ENCODE measurements at places on chromosomes 7 and 10.
A peak's percentile ranks its signal among the peaks of the same experiment; 100 is the strongest.

DNA sequence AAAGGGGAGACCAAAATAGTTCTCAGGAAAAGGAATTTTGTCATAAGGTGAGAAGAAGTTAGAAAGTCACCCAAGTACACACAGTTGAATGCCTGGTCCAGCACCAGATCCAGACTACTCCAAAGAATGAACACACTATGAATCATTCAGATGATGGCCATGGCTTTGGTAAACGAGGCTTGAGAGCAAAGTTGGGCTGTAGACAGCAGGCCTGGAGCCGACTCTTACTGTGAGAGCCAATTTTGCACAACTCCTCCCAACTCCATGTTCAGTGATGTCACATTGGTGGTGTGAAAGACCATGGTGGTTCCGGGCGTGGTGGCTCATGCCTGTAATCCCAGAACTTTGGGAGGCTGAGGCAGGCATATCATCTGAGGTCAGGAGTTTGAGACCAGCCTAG lies 131.6 kb downstream of the PKD1L1 start:
- DNase-seq: no peak

DNA sequence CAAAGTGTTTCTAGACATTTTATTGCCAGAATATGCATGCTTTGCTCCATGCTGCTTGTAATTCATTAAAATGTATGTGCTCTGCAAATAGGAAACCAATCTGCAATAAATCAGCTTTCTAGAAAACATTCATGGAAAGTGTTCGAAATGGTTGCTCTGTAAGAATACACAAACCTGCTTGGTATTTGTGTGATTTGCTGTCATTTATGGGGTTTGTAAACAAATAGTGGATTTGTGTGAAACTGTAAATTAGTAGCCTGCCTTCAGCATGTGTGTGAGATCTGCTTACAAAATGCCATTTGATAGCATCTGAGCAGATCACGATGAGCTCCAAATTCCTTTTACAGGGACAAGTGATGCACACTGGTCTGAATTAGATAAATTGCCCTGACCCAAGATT lies 219.0 kb upstream of the CSTF2T start:
- DNase-seq: no peak

DNA sequence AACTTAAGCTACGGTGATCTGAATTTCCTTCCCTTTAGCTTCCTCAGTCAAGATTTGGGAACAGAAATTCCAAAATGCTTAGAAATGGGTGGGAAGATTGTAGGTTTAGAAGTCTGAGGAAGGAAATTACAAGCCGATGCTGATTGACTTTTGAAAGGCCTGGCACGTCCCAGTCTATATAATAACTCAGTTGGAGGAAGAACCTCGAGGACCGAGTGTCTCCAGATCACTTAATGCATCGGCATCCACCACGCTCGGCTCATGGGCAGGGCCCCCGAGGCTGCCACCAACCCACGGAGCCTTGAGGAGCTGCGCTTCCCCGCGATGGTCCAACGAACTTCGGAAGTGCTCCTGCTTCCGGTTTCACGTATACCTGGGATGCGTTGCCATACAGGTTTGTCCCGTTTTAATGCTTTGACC lies 10.4 kb upstream of the SP8 start:
- DNase-seq: no peak

GRCh38 chr7:155907450-155908200 lies 95.4 kb upstream of the SHH start:
- DNase-seq: no peak

DNA sequence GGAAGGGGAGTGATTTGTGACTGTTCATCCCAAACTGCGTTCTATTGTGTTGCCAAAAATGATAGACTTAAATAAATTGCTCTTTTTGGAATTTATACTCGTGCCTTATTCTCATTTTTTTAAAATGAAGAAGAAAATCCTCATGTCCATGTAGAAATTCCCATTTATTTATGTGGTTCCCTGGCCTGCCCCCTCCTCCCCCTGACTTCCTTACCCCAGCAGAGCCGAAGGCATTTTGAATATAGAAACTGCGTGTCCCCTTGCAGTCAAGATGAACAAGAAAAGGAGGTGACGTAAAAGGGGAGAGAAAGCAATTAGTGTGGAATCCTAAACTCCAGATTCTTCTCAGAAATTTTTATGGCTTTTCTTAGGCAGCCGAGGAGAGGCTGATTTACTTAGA lies 126.1 kb downstream of the FAM204A start:
- no peak for DNase-seq

DNA sequence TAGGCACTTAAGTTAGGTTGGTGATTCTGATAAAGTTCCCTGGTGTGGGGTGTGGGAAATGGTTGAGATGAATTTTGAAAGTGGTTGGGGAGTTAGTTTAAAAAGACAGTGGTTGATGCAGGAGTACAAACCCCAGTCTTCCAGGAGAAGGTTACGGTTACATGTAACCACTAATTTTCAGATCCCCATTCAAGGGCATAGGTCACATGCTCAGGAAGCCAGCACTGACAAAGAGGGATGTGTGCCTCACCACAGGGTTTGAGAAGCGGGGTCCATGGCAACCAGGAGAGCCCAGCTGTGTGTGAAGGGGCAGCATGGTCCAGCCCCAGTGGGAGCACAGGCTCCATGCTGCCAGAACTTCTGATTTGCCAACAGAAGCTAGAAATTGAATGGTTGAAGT lies 144.2 kb downstream of the MDFIC start:
- no peak for DNase-seq

DNA sequence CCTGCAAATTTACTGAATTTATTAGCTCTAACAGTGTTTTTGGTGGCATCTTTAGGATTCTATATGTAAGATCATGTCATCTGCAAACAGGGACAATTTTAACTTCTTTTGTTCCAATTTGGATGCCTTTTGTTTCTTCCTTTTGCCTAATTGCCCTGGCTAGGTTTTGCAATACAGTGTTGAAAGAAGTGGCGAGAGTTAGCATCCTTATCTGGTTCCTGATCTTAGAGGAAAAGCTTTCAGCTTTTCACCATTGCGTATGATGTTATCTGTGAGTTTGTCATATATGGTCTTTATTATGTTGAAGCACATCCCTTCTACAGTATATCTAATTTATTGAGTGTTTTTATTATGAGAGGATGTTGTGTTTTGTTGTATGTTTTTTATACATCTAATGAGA lies 301.4 kb downstream of the PTPRN2 start:
- DNase-seq: no peak

- DNase-seq: no peak
Measured at GRCh38 chr10:117964536-117964935, 82.2 kb downstream of the RAB11FIP2 start.

DNA sequence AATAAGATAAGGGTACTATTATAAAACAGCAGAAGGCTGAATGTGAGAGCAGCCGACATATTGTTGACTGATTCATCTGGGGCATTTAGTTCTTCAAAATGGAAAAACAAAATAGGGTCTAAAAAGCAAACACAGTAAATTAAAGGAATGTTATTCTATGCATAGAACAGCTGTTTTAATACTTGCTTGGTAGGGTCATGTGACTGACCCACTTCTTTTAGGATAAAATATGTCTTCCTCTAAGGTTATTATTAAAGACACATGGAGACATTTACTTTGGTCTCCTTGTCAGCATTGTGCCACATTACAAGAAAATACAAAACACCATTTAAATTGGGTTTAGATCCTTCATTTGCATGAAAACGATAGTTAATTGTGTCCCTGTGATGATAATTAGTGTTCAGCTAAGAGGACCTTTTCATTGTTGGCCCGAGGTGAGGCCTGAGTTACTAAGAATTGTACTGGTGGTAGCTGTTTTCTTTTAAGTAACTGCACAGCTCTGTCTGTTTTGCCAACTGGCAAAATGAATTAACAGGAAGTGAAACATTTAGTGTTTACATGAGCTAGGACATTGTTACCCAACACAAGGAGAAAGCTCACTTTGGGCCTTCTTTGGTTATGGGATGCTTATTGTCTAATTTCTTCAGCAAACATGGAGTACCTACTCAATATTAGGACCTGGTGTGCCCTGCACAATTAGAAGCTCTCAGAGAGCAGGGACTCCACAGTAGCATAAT lies 764.4 kb downstream of the LRMDA start:
- DNase-seq: no peak

- no peak for DNase-seq
Measured at GRCh38 chr7:116211006-116211912, 920 bp downstream of the TES start.

GRCh38 chr10:30219971-30220751 lies 128.9 kb downstream of the MTPAP start:
- DNase-seq: no peak

GRCh38 chr10:128945398-128945797 lies 521.6 kb upstream of the MGMT start:
- no peak for DNase-seq

- no peak for DNase-seq
Measured at GRCh38 chr7:94394109-94394436, 622 bp upstream of the COL1A2 start.

- no peak for DNase-seq
Measured at GRCh38 chr7:8638076-8638475, 204.7 kb downstream of the NXPH1 start.

- DNase-seq: no peak
Measured at GRCh38 chr7:12907774-12908173, 220.3 kb downstream of the ARL4A start.

DNA sequence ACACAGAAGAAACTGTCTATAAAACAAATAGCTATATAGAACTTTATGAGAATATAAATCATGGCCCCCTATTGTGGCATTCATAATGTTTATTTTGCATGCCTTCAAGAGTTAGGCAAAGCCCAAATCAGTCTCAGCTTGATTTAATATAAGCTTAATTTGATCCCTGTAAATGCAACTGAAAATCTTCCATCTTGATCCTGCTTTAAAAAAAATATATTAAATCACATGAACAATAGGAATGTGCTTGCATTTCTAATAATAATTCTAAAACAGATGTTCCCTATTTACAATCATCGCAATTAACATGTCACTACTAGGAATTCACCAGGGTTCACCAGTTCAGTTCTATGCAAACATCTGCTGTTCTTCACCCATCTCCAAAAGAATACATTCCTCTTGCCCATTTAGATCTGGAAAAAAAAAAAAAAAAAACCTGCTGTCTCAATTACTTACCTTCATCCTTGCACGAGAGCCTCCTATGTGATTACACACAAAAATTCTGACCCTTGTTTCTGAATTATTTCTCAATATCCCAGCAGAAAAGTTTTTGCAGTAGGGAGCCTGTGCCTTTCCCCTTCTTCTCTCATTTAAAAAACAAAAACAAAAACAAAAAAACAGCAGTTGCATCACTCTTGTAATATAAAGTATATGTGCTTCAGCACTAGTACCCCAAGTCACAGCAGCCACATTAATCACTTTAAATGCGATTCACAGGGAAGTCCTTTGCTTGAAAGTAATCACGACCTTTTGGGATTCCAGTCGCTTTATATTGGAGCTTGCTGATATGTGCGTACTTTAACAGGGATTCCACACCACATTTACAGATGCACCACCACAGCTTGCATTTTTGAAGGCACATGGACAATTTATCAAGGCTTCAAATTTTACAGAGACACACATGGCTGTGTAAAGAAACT lies 194.8 kb upstream of the KMT2E start:
- DNase-seq: no peak

GRCh38 chr7:128352636-128353035 lies 8.9 kb downstream of the PRRT4 start:
- no peak for DNase-seq

GRCh38 chr7:2496375-2496774 lies 20.2 kb upstream of the GRIFIN start:
- no peak for DNase-seq

GRCh38 chr7:33710608-33711007 lies 194.7 kb upstream of the BMPER start:
- no peak for DNase-seq

- no peak for DNase-seq
Measured at GRCh38 chr10:5038733-5039132, 35.1 kb upstream of the AKR1C2 start.

DNA sequence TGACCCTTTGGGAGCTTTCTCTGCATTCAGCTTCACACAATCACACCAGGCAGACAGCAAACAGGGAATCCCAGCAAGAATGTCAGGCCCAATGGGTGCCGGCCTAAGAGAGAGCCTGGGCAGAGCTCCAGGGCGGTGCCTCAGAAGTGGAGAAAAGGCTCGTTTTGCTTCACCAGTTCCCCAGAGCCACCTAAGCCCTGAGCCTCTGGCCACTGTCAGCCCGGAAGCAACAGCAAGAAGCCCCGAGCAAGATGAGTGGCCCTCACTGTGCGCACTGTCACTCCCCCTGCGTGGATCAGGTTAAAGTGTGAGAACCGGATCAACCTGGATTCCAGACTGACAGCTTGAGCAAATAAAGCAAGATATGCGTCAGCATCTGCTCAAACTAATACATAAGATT lies 14.7 kb downstream of the CNPY1 start:
- no peak for DNase-seq

GRCh38 chr7:104209063-104209462 lies 1.2 kb upstream of the ORC5 start:
- DNase-seq: no peak

GRCh38 chr7:117164620-117165019 lies 158.2 kb downstream of the WNT2 start:
- DNase-seq: no peak

DNA sequence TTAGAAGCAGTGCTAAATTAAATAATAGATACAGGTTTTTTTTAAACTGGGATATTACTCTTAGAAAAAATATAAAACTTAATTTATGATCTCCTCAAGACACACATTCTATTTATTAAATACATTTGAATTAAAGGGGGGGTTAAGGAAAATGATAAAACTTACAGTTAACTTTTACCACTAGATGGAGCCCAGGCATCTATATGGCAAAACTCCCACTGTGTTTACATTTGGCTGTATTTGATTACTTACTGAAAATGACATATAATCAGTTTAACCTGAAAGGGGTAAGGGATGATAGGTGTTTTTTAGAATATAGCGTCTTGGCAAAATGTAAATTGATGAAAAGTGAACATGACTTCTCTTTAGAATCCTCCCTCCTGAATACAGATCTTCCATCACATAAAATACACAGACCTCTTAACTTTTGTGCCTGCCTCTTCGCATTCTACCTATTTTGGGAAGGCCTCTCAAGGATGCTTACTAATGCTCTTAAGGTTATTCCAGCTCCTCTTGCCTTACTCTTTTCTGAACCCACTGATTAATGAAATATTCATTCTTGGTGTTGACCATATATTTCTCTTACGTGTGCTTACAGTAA lies 235.7 kb downstream of the AGMO start:
- no peak for DNase-seq

- DNase-seq: no peak
Measured at GRCh38 chr10:106935978-106936451, 228.5 kb downstream of the SORCS1 start.

- DNase-seq: peak; percentile 58
Measured at GRCh38 chr7:1156782-1157535, 3.0 kb downstream of the ZFAND2A start.

GRCh38 chr7:54802841-54803240 lies 43.8 kb upstream of the SEC61G start:
- no peak for DNase-seq
